SK-N-MC (cell line): ENCODE measurements at places on chromosomes 5 and 9.
A peak's percentile ranks its signal among the peaks of the same experiment; 100 is the strongest.

- no peak for DNase-seq
Measured at GRCh38 chr9:113503613-113504211, 40.2 kb downstream of the RGS3 start.

DNA sequence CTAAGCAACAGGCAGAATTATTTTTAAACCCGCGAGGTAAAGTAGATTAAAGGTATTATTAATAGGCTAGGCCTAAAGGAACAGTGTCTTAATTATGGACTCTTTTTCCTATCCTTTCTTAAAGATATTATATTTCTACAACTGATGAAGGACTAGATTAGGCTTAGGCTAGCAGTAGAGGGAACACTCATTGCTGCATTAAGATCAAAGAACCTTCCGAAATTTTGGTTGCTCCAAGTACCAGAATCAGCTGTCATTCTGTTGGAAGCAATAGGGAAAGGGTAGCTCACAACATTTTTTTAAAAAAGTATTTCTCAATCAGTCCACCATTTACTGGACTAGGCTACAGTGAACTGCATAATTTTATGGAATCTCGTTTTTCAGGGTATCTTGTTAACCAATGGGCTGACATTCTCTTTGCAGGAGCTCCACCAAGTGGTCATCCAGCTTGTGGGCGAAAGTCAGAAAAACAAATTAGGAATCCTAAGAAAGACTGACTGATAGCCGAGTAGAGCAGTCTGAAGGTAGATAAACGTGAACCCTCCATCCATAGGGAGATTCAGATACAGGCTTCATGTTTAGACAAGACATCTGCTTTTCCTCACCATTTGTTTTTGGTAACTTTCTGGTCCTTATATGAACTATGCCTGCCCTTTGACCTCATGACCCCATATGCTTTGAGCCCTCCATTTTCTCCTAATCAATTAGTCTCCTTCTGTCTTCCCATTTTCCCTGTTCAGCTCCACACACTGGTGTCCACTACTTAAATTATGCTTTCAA, 103.6 kb upstream of the CHD1 start:
- no peak for DNase-seq

DNA sequence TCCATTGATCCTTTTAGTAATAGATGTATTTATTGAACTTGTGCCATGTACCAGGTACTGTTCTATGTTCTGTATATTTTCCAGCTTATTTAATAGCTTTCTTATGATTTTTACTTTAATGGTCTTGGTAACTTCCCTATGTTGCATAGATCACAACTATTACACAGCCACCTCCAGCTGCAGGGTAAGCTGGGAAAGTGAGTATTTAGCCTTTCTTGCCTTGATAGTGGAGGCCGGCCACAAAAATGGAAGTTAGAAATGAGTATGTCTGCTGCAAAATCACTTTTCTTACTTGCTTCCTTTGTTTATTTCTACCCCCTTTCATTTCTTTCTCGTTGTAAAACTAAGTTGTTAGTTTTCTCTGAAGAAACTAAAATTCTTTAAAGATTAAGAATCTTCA, 43.1 kb upstream of the ANKDD1B start:
- DNase-seq, result no peak

- no peak for DNase-seq
Measured at GRCh38 chr9:136847088-136847825, 2.0 kb upstream of the PHPT1 start.

GRCh38 chr5:115599924-115600323, 2.4 kb downstream of the TICAM2 start:
- DNase-seq, result no peak

DNA sequence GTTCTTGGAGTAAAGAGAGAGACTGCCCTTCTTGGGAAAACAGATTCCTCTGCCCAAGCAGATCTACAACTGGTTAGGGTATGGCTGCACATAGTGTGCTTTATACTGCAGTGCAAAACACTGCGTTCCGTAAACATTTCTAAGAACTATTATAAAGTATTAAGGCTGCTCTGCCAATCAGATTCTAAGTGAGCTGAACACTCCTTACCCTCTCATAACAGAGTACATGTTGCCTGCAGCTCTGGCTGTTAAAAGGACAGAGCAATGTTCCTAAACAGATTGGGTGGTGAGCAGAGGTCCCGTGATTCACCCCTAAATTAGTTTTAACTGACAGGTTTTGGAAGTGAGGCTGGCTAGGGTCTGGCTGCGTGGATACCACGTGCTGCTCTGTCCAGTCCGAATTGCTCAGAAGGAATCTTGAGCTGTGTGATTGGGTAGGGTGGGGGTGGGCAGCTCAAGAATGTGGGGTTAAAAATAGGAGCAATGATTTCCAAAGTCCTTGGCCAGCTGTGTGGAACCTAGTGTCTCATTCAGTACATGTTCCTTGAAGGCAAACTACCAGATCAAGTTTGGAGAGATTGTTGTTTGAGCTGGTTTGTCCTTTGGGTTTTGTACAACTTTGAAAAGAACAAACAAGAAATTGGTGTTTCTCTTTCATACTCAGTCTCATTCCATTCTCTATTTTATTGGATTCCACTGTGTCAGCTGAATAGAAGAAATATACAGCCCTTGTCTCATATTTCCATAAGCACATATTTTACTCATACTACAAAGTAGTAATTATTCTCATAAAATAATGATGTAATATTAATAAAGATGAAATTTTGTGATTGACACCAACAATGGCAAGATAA, 497.6 kb upstream of the CD180 start:
- DNase-seq, result no peak

DNA sequence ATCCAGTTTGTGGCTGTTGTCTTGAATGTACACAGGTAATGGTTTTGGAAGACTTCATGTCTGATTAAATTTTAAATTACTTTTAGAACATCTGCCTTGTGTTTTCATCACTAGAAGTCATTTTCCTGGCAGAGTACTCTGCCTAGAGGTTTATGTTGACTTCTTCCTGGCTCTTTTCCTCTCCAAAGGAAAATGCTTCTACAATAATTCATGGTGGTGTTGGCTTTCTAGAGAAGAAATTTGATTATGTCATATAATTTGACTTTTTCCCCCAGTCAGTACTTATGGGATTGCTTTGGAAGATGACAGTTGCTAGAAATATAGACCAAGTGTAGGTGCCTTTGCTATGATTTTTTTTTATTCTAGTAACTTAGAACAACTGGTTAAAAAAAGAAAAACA, 46.8 kb downstream of the F2RL2 start:
- no peak for DNase-seq

- DNase-seq, result no peak
Measured at GRCh38 chr5:77864997-77865396, 88.9 kb upstream of the TBCA start.

GRCh38 chr5:40688996-40689395, 9.3 kb downstream of the PTGER4 start:
- DNase-seq, result no peak

DNA sequence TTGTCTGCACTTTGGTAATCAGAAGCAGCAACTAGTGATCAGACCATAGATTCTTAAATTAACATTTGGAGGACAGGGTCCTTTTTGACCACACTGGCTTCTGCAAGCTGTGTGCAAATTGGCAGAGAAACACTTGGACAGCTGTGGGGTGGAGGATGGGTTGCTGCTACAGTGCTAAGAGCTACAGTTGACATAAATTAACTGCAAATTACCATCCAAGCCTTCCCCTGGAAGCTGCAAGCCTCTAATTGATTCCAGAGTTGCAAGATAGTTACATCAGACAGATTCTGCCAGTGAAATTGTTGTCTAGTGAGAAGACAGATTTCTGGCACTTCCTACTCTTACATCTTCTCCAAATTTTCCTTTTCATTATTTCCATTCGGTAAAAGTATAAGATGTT, 517.7 kb downstream of the DIRAS2 start:
- DNase-seq, result peak; percentile 45
